CD8-positive, alpha-beta memory T cell (primary cell): ENCODE measurements at places on chromosomes 11 and 22. TPM values are rescaled to one million over a fixed set of nuclear protein-coding genes. Genes with fewer than 3 reads are reported as not detected.

The MTMR2 gene
- 50.1 TPM for total RNA-seq

The LRRC10B gene
- total RNA-seq = not detected

The LMO2 gene
- total RNA-seq = 0.53 TPM

DNA sequence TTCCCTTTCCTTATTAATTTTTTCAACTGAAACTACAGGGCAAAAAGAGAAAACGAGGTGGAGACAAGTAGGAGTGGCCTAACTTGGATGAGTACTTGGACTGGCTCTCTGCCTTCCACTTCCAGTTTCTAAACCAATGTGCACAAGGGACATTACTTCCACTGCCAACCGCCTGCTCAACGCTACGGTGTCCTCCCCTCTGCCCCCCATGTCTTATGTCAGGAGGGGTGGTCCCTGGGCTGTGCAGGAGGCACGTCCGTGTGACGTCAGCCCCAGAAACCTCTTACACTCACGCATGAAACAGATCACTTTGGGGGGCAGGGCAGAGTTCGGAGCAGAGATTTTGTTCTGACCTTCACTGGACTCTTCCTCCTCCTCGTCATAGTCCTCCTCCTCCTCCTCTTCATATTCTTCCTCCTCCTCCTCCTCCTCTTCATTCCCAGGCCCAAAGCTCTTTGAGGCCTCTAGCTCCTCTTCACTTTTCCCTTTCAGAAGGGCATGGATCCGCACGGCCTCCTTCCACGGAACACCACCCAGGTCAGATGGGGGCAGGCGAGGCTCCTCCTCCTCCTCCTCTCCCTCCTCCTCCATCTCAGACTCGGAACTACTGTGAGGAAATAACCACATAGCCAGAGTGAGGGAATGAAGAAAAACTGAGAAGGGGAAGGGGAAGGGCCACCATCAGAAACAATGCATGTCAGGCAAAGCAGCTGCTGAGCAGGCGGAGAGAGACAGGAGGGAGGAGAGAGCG, 57.4 kb upstream of the BID start:
- no peak overlapping the region for H3K27ac ChIP-seq
- peaks cover 6% of the 10 kb centered on the region for H3K4me1 ChIP-seq
- no peaks in the 10 kb centered on the region for H3K27me3 ChIP-seq
- H3K36me3 ChIP-seq = no peaks in the 10 kb centered on the region
- DNase-seq = no peak
- no peak overlapping the region for H3K4me3 ChIP-seq

DNA sequence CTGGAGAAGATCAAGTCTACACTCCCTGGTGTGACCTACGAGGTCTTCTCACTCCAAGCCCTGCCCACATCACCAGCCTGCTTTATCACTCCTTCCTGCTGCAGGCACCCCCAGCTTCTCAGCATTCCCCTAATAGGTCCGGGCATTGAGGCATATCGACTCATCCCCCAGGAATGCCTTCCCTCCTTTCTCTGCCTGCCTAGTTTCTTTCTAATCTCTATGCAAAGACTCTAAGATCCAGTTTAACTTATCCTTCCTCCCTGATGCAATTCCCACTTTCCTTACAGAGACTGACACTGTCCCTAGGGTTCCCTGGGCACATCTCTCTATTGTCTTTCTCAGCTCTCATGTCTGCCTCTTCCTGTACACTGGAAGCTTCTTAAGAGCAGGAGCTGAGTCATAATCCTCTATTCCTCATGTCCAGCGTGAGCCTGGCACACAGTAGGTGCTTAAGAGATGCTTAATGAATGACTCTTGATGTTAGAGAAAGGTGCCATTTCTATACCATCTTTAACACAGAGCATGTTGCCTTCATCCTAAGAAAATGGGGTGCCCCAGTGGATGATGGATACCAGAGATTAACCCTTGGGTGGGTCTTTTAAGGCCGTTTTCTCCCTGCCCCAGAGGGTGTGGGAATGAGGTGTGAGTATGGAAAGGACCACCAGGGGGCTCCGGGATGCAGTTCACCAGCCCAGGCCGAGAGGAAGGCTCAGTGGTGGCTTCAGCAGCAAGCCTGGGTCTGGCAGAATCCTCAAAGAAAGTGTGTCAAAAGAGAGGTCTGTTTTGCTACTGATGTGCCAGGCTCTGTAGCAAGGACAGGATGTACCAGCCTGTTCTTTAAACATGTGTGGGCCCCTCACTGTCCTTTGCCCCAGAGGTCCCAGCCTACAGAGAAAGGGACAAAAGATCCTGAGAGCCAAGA, 34.7 kb downstream of the PARVA start:
- H3K27ac ChIP-seq = no peak overlapping the region
- no peaks in the 10 kb centered on the region for H3K4me1 ChIP-seq
- H3K4me3 ChIP-seq = no peak overlapping the region

GRCh38 chr11:1295086-1295485, 14.3 kb downstream of the TOLLIP start:
- H3K27me3 ChIP-seq = no peaks in the 10 kb centered on the region
- H3K36me3 ChIP-seq = peaks cover 16% of the 10 kb centered on the region
- H3K27ac ChIP-seq = no peak overlapping the region
- no peaks in the 10 kb centered on the region for H3K4me1 ChIP-seq

DNA sequence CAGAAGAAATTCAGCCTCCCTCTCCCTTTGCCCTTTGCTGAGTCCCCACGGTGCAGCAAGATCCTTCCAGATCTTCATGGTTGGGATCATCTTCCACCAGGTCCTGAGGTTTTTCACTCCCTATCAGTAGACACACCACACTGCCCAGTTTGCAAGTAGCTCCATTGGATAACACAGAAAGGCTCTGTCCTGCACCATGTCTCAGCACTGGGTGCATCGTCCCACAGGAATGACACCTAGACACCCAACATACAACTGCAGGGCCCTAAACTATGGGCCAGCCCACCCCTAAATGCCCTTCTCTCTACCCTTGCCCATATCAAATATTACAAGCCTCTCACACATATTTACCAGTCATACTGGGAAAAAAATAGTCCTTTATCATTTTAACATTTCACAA, 9.4 kb downstream of the KLHL22 start:
- no peak for DNase-seq
- H3K36me3 ChIP-seq = peaks cover 6% of the 10 kb centered on the region
- H3K27me3 ChIP-seq = no peaks in the 10 kb centered on the region
- H3K4me1 ChIP-seq = peaks cover 20% of the 10 kb centered on the region

DNA sequence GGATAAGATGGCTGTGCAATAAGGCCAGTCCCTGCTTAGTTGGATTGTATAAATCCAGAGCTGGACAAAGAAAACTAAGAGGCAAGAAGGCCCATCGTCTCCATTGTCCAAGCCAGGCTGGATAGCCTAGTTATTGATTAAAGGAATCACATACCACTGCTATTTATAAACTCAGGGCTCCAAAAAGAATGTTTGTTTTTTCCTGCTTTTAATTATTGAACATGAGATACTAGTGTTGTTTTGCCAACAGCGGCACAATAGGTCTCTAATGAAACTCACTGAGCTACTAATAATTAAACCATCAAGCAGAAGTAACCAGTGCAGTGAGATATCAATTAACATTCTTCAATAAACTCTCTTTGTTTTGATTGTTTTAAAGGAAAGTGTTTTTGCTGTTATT, 259.7 kb downstream of the INSC start:
- H3K27me3 ChIP-seq = no peaks in the 10 kb centered on the region
- no peak for DNase-seq
- H3K27ac ChIP-seq = no peak overlapping the region
- H3K4me3 ChIP-seq = no peak overlapping the region
- no peaks in the 10 kb centered on the region for H3K36me3 ChIP-seq

GRCh38 chr11:76105637-76106036, 100.7 kb downstream of the WNT11 start:
- no peaks in the 10 kb centered on the region for H3K4me1 ChIP-seq
- H3K27me3 ChIP-seq = no peaks in the 10 kb centered on the region
- H3K4me3 ChIP-seq = no peak overlapping the region
- DNase-seq = no peak

DNA sequence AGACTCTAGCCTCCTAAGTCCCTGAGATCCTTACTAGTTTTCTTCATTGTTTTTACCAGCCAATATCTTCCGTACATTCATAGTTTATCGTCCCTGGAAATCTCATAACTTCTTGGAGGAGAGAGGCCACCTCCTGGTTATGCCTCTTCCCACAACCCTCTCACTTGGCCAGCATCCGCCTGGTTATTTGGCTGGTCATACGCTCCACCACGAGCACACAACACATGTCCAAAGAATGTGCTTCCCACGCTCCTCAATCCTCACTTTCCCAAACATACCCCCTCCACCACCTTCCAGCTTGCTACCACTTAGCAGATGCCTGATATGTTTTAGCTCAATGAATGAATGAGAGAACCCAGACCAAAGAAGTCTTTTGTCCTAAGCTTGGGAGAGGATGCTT, 83.5 kb upstream of the EIF3D start:
- H3K36me3 ChIP-seq = no peaks in the 10 kb centered on the region
- no peak for DNase-seq
- peaks cover 7% of the 10 kb centered on the region for H3K27me3 ChIP-seq
- H3K4me1 ChIP-seq = no peaks in the 10 kb centered on the region
- no peak overlapping the region for H3K4me3 ChIP-seq

- no peaks in the 10 kb centered on the region for H3K36me3 ChIP-seq
- H3K4me1 ChIP-seq = no peaks in the 10 kb centered on the region
- H3K4me3 ChIP-seq = no peak overlapping the region
- no peaks in the 10 kb centered on the region for H3K27me3 ChIP-seq
- H3K27ac ChIP-seq = no peak overlapping the region
These were observed 11.3 kb downstream of the SLC17A6 start for GRCh38 chr11:22349491-22349890.

DNA sequence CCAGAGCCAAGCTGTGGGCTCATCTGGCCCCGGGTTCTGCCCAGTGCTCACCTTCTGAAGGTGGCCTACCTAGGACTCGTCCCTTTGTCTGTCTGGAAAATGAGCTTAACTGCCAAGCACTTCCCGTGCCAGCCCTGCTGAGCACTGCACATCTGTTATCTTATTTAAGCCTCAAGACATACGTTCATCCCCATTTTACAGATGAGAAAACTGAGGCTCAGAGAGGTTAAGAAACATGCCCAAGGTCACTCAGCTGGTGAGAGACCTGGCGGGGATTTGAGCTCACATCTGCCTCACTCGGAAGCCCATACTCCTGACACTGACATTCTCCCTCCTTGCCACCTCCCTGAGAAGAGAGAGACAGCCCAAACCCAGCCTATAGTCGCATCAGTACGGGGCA, 226.2 kb downstream of the MN1 start:
- DNase-seq = no peak
- H3K27ac ChIP-seq = no peak overlapping the region
- H3K4me1 ChIP-seq = no peaks in the 10 kb centered on the region
- no peaks in the 10 kb centered on the region for H3K36me3 ChIP-seq

DNA sequence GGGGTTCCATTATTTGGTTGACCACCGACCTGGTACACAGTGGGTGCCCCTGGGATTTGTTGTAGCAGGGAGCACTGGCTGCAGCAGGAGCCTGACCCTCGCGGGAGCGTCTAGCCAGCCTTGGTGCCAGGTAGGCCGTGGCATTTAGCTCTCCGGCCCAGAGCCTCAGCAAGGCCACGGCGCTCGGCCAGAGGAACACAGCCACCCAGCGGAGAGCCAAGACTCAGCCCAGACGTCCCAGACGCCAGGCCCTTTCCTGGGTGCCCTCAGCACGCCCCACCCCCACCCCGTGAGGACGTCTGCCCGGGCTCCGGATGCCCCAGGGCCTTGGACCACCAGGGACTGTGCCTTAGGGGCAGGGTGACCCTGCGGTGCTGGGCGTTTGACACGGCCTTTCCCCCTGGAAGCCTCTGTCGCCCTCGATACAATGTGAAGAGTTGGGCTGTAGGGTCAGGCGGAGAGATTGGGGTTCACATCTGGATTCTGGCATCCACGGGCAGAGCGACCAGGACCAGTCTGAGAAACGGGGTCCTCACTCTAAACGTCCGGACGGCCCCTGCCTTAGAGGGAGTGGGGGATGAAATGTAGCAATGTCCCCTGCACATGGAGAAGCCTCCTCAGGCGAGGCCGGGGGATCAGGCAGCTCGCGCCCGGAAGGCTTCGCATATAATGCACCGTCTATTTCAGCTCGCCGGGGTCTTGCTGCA, 99.2 kb upstream of the FGF3 start:
- H3K4me1 ChIP-seq = no peaks in the 10 kb centered on the region
- no peaks in the 10 kb centered on the region for H3K36me3 ChIP-seq
- DNase-seq = no peak
- H3K27ac ChIP-seq = no peak overlapping the region

- no peak overlapping the region for H3K27ac ChIP-seq
- H3K4me3 ChIP-seq = no peak overlapping the region
- H3K36me3 ChIP-seq = no peaks in the 10 kb centered on the region
- no peaks in the 10 kb centered on the region for H3K27me3 ChIP-seq
These were observed 53.8 kb downstream of the CASP12 start for GRCh38 chr11:104844451-104844850.

DNA sequence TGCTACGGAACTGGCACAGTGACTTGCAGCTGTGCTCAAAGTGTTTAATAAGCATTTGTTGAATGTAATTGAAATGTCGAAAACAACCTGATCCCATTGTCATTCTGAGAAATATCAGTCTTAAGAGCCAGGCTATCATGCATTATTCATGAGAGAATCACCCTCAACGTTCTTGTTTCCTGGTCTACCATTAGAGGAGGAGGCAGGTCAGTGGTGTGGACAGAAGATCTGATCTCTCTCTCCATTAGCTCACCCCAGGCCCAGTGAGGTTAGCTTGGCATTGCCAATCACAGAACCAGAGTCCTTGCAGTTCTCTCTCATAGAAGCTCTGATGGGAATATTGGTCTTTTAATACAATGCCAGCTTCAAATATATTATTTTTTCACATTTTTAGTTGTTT, 121.1 kb upstream of the SPON1 start:
- DNase-seq = no peak
- no peaks in the 10 kb centered on the region for H3K36me3 ChIP-seq
- no peaks in the 10 kb centered on the region for H3K27me3 ChIP-seq
- H3K4me3 ChIP-seq = no peak overlapping the region

DNA sequence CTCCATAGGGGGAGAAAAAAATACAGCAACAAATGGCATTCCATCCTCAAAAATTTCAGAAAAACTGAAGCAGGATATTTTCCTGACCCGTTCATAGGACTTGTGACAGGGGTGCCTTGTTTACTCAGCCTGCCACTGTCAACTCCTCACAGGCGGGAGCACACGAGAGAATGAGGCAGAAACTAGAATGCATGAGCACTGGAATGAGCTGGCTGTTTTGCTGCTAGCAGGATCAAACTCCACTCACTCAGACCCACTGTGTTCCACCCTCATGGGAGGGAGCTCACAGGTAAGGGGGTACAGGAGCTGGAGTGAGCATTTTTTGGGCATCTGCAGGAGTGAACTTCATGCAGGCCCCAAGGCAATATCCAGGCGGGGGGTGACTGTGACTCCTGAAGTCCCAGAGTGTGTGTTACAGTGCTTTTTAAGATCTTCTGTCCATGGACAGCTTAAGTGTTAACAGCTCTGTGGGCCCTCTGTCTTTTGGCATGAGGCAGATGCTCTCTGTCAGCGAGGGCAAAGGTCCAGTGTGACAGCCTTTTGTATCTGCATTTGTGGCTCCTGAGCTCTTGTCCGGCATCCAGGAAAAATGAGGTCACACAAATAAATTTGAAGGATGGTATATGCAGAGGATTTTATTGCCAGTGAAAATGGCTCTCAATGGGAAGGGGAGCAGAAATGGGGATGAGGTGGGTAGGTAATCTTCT, 905.7 kb upstream of the TENM4 start:
- no peak for DNase-seq
- no peak overlapping the region for H3K4me3 ChIP-seq
- H3K4me1 ChIP-seq = no peaks in the 10 kb centered on the region
- no peaks in the 10 kb centered on the region for H3K36me3 ChIP-seq
- no peaks in the 10 kb centered on the region for H3K27me3 ChIP-seq
